ENCODE measurements at places on chromosomes 2 and 18.

- DNase-seq: no peak
These were observed 34.7 kb downstream of the CRACDL start for GRCh38 chr2:98901291-98901690.

GRCh38 chr18:34729740-34730355 lies 19.8 kb downstream of the DTNA start:
- DNase-seq: no peak

GRCh38 chr2:217054791-217055190 lies 194.9 kb upstream of the TNP1 start:
- no peak for DNase-seq

DNA sequence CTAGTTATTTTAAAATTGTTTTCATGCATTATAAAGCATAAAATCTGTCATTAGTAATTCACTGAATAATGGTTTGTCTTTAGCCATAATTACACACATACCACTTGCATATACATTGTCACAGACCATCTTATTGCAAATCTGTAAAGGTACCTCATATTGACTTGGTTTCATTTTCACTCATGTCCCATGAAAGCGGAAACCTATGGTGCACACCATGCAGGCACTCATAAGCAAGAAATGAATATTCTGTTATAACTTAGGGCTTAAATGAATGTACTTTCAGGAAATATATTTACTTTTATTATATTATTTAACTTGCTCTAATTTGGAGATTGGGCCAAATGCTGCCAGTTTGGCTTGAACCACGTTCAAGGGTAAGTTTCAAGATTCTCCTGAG lies 29.2 kb upstream of the STK17B start:
- peak; percentile 48 for DNase-seq

GRCh38 chr2:67295406-67295805 lies 101.7 kb upstream of the ETAA1 start:
- no peak for DNase-seq

DNA sequence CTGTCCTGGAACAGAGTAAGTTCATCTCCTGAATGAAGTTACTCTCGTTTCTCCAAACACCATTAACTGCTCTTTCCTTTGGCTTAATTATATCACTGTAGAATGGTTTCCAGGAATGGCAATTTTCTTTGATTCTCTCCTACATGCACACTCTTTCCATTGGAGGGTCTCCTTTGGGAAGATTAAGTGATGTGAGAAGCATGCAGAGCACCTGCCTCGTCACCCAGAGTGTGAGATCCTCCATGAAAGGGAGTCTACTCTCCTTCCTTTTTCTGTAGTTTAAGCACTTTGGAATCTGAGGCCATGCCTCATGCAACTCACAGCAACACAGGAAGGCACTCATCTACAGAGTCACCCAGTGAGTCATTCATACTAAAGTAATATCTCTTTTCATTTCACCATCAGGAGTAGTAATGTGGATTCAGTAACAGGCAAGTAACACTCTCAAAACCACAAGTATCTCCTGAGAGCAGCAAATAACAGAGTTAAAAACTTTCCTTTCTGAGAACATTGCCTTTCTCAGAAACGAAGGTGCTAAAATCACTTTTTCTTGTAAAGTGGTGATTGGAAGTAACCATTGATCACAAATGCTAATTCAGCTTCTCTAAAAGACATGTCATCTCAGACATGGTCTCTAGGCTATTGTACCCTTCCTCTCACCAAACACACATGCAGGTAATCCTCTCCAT lies 52.8 kb upstream of the IL1RL1 start:
- no peak for DNase-seq

- no peak for DNase-seq
These were observed 2.2 kb downstream of the IRS1 start for GRCh38 chr2:226797289-226797988.

GRCh38 chr2:158969715-158970240 lies 1.3 kb downstream of the TANC1 start:
- DNase-seq: no peak

GRCh38 chr2:213246497-213247281 lies 37.6 kb upstream of the SPAG16 start:
- peak; percentile 37 for DNase-seq

Data from CD4-positive, alpha-beta memory T cell (primary cell).